Astrocyte of the spinal cord (primary cell): ENCODE measurements at places on chromosomes 13 and 19.
A peak's percentile ranks its signal among the peaks of the same experiment; 100 is the strongest.

- no peak for DNase-seq
Observed at GRCh38 chr19:9187191-9187590, 8.4 kb downstream of the OR7D2 start.

- no peak for DNase-seq
Observed at GRCh38 chr13:97189928-97190327, 32.2 kb upstream of the MBNL2 start.

DNA sequence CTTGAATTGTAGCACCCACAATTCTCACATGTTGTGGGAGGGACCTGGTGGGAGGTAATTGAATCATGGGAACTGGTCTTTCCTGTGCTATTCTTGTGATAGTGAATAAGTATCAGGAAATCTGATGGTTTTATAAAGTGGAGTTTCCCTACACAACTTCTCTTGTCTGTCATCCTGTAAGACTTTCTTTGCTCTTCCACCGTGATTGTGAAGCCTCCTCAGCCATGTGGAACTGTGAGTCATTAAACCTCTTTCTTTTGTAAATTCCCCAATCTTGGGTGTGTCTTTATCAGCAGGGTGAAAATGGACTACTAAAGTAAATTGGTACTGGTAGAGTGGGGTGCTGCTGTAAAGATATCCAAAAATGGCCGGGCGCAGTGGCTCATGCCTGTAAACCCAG lies 215.6 kb downstream of the LIG4 start:
- no peak for DNase-seq

DNA sequence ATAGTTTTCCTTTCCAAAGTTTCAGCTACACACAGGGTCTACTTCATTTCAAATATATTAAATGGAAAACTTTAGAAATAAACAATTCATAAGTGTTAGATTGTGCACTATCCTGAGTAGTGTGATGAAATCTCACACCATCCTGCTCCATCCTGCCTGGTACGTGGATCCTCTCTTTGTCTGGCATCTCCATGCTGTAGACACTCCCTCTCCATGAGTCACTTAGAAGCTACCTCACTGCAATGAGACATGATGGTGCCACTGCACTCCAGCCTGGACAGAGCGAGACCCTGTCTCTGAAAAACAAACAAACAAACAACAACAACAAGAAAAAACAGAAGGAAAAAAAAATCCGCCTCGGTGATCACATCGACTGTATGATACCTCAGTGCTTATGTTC lies 191.8 kb downstream of the PCCA start:
- no peak for DNase-seq

GRCh38 chr19:1507192-1507660 lies 5.6 kb downstream of the ADAMTSL5 start:
- DNase-seq = no peak

- peak; percentile 37 for DNase-seq
Observed at GRCh38 chr19:23394511-23394910, 760 bp downstream of the ZNF91 start.
